ENCODE measurements at places on chromosomes 7 and 10.

DNA sequence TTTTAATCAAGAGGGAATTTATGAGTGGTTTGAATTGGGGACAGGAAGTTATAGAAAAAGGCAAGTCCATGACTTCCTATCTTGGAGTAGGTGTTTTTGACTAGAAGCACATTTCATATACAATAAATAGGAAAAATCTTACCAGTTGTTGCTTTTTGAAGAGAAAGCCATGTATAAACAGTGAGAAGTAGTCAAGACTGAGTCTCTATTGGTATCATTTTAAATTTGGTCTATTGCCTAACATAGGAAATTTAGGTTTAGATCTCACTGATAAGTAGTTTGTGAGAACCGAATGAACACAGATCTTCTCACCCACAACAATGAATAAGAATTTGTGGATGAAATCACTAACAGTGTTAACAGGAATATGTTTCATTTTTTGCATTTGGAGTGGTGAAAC, 387.2 kb downstream of the BBS9 start:
- no peak for DNase-seq

GRCh38 chr7:34277016-34277802, 371.9 kb downstream of the BMPER start:
- no peak for DNase-seq

GRCh38 chr10:58278274-58278961, 9.5 kb downstream of the CISD1 start:
- DNase-seq = no peak

DNA sequence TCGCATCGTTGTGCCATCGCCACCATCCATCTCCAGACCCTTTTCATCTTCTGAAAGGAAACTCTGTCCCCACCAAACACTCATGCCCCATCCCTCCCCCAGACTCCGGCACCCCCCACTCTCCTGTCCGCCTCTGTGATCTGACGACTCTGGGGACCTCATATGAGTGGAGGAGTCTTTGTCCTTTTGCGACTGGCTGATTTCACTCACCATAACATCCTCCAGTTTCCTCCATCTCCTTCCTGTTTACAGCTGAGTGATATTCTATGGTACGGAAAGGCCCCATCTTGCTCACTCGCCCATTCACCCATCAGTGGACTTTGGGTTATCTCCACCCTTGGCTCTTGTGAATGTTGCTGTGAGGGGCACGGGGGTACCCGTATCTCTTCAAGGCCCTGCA, 11.8 kb upstream of the INSIG1 start:
- DNase-seq = no peak

GRCh38 chr10:97921581-97922021, 72.0 kb downstream of the GOLGA7B start:
- no peak for DNase-seq
